ENCODE measurements at places on chromosomes 13 and 19.

DNA sequence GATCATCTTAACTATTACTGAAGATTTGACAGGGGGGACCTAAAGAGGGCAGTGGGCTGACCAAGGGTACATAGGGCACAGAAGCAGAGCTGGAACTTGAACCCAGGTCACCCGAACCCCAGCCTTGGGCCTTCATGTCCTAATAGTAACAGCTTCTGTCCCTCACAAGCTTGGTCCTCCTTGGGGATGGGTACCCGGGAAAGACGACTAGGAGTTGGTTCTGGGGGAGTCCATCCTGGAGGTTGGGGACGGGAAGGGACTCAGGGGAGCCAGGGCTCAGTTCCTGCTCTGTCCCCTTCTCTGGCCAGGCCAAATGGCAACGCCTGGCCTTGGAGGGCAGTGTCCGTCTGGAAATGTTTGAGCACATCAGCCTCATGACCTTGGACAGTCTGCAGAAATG, 39.6 kb upstream of the CYP4F8 start:
- no peak for DNase-seq

- DNase-seq: no peak
These were observed 218.1 kb downstream of the TBC1D4 start for GRCh38 chr13:75263741-75264407.

DNA sequence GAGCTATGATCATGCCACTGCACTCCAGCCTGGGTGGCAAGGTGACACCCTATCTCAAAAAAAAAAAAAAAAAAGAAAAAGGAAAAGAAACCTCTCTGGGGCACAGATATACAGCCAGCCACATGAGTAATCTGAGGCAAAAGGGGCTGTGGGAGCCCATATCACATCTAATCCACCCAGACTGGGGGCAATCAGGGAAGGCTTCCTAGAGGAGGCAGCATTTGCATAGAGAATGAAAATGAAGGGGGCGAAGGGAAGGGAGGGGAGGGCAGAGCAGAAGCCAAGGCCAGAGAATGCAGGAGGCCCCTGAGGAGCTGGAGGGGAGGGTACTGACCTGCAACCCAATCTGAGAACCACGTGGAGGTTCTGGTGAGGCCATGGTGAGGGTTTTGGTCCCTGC, 13.2 kb downstream of the STXBP2 start:
- DNase-seq: no peak

- DNase-seq: no peak
These were observed 42.2 kb upstream of the TSC22D1 start for GRCh38 chr13:44618326-44618725.

Measured in activated T-helper 2 cell treated with anti-CD3 and anti-CD28 coated beads, Interferon-gamma antibody, Interleukin-2, Interleukin-4, amounts not matched to agents 10 μg/mL and 5 μg/mL and 100 μg/mL, durations not matched to agents 14 hours and 24 hours and 36 hours (primary cell).